ENCODE measurements at places on chromosomes 1 and 21.

DNA sequence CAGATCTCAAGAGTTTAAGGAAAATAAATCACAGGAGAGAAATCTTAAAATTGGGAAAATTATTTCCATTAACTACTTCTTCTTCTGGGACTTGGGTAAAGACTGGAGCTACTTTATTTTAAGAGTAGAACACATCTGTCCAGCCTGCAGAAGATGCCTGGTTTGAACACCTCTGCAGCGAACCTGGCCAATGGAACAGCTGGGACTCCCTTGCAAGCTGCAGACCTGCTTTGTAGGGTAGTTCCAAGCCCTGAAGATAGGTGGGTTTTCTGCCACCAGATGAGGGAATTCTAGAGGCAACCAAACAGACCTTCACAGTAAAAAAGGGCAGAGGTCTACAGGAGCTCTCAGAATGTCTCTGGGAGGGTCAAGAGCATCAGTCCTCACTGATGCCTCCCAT, 86.5 kb upstream of the CACNA1E start:
- DNase-seq = no peak

DNA sequence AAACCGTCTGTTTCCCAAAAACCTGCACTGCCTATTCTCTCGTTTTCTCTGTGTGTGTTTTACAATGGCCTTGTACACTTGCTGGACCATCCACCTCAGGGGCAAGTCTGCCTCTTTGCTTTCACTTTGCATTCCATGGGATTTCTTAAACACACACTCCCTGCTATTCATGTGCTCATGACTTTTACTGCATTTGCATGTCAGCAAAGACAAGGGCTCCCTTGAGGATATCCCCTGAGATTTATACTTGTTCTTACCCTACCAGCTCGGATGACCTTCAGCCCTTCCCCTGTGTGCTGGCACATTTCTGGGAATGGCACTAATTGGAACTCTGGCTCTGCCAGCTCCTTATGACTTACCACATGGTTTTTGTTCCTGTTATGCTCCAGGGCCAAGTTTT, 386.9 kb downstream of the AMY1C start:
- DNase-seq = no peak

DNA sequence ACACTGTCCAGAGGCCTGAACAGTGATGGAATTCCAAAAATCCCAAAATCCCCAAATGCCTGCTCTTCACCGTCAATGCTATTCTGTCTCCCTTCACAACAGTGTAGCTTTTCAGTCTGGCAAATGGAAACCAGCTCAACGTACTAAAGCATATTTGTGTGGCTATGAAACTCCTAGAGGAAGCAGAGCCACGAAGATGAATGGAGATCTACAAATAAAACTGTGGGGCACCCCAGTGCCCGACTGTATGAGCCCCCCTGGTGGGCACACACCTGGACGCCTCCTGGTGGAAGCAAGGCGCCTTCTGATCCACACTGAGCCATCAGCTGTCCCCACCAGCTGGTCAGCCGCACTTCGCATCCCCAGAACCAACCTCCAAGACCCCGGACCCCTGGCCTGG, 129.1 kb upstream of the SOD1 start:
- no peak for DNase-seq

DNA sequence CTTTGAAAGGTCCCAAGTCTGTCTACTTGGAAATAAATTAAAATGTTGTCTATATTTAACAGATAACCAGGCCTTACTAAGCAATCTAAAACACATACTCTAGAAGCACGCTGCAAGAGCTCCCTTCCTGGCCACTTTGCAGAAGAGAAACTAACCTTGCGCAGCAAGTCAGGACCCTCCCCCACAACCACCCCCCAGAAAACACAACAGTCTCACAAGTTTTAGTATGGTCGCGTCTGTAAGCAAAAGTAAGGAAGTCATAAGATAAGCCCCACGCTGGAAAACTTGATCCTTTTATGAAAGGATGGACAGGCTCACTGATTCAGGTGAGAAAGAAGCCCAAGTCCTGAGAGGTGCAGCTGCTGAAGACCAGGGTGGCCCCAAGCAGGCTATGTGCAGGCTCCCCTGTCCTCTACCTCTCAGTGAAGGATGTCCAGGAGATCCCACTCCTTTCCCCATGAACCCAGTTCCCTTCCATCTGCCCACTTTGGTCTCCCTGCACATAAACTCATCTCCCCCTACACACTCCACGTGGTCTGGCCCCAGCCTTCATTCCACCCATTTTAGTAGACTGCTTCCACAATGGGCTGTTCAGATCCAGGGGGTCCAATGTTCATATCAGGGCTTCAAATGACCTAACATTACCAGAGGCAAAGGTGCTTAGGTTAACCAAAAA, 23.8 kb downstream of the HIVEP3 start:
- no peak for DNase-seq

- DNase-seq = no peak
Measured at GRCh38 chr1:65467536-65467935, 47.1 kb downstream of the LEPR start.

DNA sequence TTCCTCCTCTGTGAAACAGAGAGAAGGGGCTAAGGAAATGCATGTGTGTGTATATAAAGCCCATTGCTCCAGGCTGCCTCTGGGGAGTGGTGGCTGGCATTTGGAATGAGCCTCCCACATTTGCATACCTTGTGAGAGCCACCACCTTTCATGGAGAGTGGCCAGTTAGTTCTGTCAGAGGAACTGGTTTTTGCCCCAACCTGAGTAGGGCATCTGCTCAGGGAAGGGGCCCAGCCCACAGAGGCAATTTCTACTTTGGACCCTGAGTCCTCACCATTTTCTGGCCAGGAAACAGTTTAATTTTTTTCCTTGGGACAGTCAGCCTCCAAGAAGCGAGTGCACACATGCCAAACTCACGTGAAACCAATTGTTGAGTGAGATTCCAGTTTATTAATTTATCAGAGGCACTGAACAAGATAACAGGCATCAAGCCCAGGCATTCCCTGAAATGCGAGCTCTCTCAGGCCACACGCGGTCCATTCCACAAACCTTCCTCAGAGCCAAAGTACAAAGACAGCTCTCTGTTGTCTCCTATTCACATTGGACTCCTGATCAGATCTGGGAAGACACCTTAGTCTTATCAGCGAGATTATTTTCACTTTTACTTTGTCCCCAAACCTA, 1.0 kb upstream of the SLC6A9 start:
- no peak for DNase-seq

DNA sequence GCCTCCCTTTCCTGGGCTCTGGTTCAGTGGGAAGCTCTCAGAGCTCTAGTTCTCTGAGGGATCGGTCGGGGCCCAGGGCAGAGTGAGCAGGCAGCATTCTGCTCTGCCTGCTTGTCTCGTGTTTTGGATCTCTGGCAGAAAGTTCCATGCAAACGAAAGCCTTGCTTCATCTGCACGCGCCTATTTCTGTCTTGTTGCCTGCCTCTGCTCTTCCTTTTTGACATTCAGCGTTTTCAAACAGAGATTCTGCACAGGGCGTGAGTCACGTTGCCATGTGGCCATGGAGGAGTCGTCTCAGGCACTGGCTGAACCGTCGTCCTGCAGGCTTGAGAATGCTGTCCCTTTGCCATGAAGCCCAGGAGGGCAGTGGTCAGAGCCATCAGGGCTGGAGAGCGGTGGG, 20.3 kb downstream of the AJAP1 start:
- no peak for DNase-seq

DNA sequence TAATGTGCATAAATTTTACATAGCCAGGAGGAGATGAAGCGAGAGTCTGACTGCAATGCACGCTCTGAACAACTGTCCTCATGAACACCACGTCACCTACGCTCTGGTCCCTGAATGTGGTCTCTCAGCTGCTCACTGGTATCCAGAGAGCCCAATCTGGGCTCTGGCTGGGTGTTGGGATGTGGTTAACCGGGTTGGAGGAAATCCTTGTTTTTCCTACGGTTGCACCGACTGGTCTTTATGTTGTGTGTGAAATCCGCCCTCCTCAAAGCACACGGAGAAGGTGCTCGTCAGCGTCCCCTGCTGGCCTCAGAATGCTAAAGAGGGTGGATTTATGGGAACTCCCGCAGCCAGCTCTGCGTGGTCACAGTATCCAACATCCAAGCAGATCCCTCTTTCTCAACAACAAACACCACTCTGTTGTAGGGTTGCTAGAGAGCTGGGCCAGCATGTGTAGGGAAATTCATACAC, 51.8 kb upstream of the FAM89A start:
- no peak for DNase-seq
